Sciatic nerve (tissue), 2 donors: ENCODE measurements at places on chromosomes 16 and 17.

DNA sequence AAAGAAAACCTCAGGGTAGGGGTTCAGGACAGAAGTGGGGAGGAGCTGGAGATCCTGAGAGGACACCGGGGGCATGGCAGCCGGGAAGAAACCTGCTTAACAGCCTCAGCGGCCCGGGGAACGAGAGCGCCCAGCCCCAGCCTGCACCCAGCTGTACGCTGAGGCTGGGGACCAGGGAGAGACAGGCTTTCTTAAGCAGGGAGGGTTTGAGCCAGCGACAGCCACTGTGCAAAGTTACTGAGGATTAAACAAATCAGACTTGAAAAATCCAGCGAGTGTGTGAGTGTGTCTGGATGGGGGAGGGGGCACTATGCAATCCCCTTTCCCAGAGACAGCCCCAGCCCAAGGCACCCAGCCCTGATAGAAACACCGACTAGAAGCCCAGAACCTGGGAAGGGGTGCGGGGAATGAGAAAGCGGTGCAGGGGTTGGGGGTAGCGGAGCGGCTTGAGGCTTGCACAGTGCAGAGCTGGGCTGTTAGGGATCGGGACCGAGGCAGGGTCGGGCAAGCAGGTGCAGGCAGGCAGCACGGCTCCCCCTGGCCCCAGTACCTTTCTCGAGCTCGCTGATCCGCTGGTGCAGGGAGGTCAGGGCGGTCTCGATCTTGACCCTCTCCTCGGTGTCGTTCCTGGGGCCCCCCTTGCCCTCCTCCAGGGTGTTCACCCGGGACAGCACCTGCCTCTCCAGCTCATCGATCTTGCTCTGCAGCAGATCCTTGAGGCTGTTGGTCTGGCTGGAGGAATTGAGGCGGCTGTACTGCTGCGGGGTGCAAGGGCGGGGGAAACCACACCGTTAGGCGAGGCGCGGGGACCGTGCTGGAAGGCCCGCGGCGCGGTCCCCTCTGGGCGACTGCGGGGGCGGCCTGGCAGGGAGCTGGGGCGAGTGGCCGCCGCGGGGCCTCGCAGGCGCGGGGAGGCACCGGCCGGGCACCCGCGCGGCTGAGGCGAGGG, 1.2 kb downstream of the NPTX1 start:
- DNase-seq: no peak

DNA sequence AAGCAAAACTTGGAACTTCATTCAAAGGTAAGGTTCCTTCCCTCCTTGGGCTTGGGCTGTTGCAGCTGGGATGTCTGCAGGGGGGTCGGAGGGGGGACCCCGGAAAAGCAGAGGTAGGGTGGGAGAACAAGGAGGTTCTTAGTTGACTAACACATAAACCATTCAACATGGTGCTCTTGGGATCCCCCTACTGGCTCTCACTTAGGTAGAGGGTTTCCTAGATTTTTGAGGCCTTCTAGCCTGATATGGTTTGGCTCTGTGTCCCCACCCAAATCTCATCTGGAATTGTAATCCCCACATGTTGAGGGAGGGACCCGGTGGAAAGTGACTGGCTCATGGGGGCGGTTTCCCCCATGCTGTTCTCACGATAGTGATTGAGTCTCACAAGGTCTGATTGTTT, 93.9 kb downstream of the RGS9 start:
- no peak for DNase-seq

- DNase-seq: no peak
Measured at GRCh38 chr16:3876695-3877094, 3.8 kb downstream of the CREBBP start.

- DNase-seq: no peak
Measured at GRCh38 chr17:30557916-30558685, 80.9 kb downstream of the GOSR1 start.

GRCh38 chr17:7873051-7873450, 15.2 kb downstream of the CYB5D1 start:
- DNase-seq: no peak

GRCh38 chr17:63529711-63530556, 6.8 kb downstream of the KCNH6 start:
- no peak for DNase-seq

GRCh38 chr16:64542152-64542551, 579.7 kb downstream of the CDH11 start:
- DNase-seq: no peak

DNA sequence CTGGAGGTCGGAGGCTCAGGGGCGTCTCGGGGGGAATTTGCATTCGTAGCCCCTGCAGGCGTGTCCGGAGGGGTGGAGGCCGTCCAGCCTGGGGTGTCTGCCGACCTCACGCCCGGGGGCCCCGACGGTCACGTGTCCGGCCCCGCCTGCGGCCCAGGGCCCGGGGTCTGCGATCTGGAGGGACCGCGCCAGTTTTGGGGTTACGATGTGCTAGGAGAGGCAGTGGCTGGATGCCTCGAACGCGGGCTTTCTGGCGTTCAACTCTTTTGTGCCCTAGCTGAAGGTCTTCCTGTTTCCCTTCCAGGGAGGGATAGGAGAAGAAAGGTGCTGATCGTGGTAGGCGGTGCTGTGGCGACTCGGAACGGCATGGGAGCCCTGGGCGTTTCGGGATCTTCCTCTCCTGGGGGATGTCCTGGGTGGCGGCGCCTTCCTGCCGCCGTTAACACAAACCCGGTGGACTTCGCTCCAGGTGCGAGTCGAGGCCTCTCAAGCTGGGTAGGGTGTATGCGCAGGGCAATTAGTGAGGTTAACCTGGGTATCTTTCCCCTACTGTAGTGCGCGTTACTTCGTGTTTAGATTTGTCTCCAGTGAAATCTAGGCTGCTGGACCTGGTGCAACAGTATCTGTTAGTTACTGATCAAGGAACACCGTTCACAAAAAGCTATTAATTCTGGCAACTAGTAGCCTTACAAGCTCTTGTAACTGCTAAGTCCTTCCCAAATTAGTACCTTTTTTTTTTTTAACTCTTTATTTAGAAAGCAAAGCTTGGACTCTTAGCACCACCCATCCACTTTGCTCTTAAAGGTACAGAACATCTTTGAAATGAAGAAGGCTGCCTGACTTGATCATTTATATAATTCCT, 1.3 kb downstream of the AKAP1 start:
- no peak for DNase-seq

DNA sequence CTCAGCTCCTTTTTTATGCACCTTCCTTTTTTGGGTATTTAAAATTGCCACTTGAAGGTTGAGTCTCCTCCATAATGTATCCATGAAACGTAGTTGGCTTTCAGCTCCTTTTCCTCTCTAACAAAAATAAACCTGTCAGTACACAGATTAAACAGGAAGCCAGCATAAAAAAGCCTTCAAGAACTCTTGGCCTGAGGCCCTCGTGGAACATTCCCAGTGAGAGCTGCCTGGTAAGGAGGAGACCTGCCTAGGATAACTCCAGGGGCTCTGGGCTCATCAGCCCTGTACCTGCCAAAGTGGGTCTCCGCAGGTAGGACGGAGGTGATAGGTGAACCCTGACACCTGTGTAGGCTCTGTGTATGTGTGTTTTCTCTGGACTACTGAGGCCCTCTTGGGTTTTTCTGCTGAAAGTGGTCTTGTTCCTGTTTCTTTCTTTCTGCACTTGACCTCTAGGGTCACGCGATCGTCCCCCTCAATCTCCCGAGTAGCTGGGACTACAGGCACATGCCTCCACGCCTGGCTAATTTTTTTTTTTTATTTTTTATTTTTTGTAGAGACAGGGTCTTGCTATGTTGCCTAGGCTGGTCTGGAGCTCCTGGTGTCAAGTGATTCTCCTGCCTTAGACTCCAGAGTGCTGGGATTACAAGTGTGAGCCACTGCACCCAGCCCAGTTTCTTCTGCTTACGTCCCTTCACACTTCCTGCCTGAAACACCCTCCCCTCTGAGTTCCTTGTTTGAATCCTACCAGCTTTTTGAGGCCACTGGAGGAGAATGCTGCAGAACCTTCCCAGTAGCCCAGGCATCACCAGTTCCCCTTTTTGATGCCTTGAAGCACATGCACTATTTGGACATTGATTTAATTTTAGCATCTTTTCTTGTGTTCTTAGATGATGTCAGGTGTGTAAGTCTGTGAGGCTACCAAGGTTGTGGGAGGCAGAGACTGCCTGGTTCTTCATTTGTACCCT, 9.8 kb downstream of the PGS1 start:
- DNase-seq: no peak

GRCh38 chr17:20995873-20996723, 46.7 kb downstream of the USP22 start:
- DNase-seq: no peak

GRCh38 chr17:609232-609810, 105.3 kb downstream of the VPS53 start:
- no peak for DNase-seq

GRCh38 chr16:53154513-53154912, 99.7 kb downstream of the CHD9 start:
- DNase-seq: no peak

DNA sequence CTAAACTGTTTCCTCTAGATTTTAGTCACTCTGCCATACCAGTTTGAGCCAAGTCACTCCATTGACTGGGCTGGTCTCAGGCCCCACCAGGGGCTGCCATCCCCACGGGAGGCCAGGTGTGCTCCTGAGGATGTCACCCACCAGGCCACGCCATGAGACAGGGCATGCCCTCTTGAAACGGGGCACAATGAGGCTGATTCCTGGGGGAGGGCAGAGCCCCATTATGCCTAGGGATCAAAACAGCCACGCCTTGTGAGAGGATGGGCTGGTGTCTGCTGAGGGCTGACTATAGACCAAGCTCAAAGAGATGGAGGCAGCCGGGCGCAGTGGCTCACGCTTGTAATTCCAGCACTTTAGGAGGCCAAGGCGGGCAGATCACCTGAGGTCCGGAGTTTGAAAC, 21.5 kb downstream of the GINS2 start:
- no peak for DNase-seq

DNA sequence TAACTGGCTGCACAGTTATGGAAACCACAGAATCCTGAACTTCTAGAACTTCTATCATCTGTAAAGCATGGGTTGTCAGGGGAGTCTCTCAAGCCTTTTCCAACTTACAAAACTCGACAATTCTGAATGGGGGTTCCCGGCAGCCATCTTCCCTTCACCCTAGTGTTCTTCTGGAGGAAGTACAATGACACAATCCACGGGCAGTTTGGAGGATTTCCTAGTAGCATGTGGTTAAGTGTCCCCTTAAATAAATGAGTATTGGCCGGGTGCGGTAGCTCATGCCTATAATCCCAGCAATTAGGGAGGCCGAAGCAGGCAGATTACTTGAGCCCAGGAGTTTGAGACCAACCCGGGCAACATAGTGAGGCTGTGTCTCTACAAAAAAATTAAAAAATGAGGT, 2.1 kb downstream of the SLC16A6 start:
- DNase-seq: no peak

DNA sequence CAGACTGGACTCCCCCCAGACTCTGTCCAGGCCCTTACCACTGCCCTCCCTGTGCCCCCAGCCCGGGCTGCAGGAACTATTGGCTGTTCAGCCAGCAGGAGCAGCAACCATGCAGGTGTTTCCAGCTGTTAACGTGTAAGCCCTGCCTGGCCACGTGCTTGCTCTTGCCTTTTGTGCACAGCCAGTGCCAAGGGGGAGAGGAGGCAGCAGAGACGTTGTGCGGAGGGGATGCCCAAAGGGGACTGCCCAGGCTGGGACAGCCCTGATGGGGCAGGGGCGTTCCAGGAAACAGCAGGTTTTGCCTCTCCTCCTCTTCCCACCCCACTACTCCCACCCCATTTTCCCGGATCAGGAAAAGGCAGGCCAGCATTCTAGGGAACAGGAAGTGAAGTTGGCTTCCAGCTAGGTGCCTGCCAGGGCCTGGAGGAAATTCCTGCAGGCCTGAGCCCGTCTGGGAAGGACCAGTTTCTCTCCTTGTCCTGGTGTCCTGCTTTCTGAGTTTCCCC, 16.7 kb upstream of the LASP1NB start:
- peak; percentile 51 for DNase-seq

GRCh38 chr16:17162560-17162959, 308.2 kb downstream of the XYLT1 start:
- DNase-seq: no peak

GRCh38 chr16:11447836-11448235, 102.6 kb downstream of the RMI2 start:
- no peak for DNase-seq

- DNase-seq: no peak
Measured at GRCh38 chr17:42944211-42944610, 20.0 kb downstream of the AARSD1 start.

DNA sequence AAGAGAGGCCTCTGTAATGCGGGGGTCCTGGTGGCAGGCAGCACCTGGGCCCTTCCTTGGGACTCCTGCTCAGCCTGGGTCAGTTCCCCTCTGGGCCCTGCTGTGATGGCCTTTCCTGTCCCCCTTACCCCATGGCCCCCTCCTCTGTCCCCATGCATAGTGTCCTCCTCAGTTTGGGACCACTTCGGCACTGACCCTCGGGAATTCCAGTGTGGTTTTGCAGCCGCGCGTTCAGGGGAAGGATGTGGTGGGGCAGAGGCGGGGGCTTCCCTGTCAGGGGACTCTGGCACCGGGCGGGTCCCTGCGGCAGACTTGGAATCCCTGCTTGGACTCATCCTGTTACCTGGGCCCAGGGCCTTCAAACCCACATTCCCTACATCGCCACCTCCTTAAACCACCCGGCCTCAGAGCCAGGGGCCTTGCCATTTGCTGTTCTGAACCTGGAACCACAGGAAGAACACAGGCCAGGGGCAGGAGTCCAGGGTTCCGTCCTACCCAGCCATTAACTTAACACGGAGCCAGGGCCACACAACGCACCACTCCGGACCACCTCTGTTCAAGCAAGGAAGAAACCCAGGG, 31.4 kb upstream of the EIF1 start:
- DNase-seq: no peak

GRCh38 chr16:81469710-81470535, 25.3 kb downstream of the CMIP start:
- DNase-seq: no peak
